GDM1 (cell line): ENCODE measurements at places on chromosomes 7 and 10.

GRCh38 chr10:127910464-127910770, 3.5 kb downstream of the PTPRE start:
- no peak for DNase-seq

DNA sequence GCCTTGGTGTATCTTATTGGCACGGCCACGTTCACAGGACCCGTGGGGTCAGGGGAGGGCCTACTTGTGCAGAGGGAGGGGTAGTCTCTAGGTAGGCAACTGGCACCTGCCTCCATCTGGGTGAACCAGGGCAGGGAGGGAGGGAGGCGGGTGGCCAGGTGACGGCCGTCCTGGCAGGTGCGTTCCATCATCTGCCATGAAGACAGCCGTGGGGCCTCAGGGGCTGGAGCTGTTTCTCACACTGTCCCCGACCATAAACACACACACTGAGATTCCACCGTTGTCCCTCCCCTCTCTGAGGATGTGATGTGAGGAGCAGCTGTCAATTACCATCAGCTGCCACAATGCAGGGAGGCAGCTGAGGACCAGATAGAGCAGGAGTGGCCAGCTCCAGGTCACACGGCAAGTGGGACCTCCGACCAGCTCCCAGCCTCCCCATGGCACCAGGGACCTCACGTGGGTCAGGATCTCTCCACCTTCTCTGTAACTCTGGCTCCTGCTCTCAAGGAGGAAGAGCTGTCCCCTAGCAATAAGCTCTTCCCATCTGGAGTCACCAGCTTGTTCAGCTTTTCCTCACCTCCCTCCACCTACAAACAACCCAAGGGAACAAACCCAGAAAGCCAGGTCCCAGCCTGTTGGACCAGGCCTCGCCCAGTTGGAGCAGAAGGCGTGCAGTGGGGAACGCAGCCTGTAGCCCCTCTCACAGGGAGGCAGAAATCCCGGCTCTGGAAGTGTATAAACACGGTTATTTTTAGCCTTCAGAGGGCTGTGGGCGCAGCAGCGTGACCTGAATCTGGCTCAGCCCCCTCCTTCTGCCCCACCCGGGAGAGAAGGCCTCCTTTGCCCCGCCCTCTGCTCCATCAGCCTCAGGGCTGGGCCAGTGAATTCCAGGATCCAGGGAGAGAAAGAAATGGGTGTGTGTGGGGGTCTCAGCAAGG, 33.1 kb downstream of the ZMIZ1 start:
- DNase-seq: no peak

- DNase-seq: no peak
Measured at GRCh38 chr10:61682323-61682722, 19.6 kb downstream of the CABCOCO1 start.

DNA sequence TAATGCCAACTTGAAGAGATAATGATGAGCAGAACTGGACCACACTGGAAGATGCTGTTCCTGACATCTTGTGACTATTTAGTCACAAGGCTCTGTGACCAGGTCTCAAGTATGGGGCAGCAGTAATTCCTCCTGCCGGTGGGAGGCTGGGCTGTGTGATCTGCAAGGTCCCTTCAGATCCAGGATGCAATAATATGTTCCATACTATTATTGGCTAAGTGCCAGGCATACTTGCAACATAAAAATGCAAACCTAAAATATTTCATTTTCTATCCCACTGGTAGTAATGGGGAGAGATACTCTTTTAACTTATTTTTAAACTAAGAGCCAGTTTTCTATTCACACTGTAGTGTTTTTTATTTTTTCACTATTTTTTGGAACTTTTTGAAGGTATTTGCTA, 171.5 kb downstream of the CYP26A1 start:
- no peak for DNase-seq

DNA sequence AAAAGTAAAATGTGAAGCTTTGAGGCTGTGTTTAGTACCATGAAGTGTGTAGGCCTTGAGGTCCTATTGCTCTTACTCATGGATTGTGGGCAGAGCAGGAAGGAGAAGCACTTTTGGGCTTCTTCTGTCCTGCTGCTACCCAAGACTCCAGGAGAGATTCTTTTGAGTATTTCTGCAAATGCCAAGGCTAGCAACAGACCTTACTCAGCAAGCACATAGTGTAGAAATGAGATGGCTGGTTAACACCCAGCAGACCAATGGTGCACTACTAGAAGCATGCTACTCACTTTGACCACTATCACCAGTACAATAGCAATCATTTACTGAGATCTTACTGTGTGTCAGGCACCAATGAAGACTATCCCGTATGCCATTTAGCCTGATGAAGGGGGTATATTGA, 3.2 kb downstream of the PLPP4 start:
- DNase-seq: no peak

DNA sequence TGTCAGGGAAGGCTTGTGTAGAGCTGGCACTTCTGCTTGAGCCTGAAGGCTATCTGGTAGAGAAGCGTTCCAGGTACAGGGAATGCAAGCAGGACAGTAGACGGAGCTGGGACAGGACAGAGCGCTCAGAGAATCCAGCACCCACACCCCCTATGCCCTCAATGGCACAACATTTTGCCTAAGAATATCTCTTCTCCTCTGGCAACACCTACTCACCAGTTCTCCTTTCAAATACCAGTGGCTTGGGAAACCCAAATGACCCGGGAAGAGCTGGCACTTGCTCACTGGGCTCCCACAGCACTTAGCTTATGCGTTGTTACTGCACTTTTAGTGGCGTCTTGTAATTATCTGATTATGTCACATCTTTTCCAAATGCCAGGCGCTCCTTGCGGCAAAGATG, 118.6 kb downstream of the RNF216 start:
- DNase-seq: no peak
